ENCODE measurements at places on chromosomes 2 and 18.

GRCh38 chr2:229931241-229931640 lies 8.9 kb downstream of the FBXO36 start:
- DNase-seq = no peak

- DNase-seq = no peak
Measured at GRCh38 chr18:67192535-67192934, 324.0 kb downstream of the DSEL start.

DNA sequence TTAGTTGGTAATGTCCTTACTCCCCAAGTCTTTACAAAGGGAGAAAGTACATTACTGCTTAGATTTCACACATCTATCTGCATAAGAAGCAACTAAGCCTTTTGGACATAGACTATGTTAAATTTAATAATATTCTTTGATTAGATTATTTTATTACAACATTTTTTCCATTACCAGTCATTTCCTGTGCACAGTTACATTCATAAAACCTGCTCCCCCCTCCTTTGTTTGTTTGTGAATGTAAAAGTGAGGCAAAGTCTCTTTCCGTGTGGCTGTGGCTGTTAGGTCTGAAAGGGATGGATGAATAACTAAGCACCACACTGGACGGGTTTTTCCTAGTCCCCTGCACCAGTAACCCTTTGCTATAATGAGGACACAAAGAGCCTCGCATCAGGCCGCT lies 9.6 kb downstream of the PTGR3 start:
- peak; percentile 43 for DNase-seq

DNA sequence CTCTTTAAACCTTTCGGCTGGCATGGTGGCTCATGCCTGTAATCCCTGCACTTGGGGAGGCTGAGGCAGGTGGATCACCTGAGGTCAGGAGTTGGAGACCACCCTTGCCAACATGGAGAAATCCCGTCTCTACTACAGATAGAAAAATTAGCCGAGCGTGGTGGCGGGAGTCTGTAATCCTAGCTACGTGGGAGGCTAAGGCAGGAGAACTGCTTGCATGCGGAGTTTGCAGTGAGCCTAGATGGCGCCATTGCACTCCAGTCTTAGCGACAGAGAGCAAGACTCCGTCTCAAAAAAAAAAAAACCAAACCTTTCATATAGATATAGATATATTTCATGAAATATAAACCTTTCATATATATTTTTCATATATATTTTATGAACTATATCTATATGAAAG lies 864.7 kb downstream of the TRIB2 start:
- no peak for DNase-seq

- DNase-seq = no peak
Measured at GRCh38 chr2:212242724-212243123, 295.9 kb downstream of the ERBB4 start.

DNA sequence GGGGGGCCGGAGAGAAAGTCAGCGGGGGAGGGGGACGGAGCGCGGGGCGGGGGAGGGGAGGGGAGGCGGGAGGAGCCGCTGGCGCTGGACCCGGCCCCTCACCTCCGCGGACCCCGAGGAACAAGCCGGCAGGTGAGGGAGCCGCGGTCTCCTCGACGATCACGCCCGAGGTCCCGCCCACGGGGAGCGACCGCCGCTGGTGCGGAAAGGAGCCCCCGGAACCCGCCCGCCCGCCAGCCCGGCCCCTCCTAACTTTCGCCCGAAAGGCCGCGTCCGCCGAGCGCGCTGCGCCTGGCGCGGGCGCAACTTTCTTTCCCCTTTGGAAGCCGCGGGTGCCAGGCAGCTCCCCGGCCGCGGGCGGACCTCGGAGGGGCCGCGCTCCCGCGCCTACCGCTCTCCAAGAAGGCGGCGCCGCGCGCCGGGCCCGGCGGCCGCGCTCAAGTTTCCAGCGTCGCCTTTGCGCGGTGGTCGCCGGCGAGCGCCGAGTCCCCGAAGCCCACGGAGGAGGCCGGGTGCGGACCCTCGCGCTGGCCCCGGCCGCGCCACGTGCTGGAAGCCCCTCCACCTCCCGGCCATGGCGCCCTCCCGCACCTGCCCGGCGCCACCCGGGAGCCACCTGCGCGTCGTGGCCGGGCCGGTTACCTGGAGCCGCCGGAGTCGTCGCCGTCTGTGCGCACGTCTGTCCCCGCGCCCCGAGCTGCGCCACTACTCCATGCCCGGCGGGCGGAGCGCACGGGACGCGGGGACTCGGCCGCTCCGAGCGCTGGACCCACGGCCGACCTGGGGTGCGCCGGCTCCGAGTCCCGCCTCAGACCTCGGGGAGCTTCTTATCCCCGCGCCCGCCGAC lies at the start of gene ALKAL2:
ALKAL2 (minus strand) TSS at position 181 of the 847 bp plus-strand sequence. CDS start 256 bp downstream, outside the sequence.
- DNase-seq = no peak

- peak; percentile 83 for DNase-seq
Measured at GRCh38 chr18:54828281-54828881, at the start of gene RAB27B. RAB27B (plus strand) TSS chr18:54828477; CDS start chr18:54877586, 49,109 bp downstream.

All from EL (cell line).